ENCODE measurements at places on chromosomes 6 and 20. TPM values are rescaled to one million over a fixed set of nuclear protein-coding genes. Genes with fewer than 3 reads are reported as not detected.

DNA sequence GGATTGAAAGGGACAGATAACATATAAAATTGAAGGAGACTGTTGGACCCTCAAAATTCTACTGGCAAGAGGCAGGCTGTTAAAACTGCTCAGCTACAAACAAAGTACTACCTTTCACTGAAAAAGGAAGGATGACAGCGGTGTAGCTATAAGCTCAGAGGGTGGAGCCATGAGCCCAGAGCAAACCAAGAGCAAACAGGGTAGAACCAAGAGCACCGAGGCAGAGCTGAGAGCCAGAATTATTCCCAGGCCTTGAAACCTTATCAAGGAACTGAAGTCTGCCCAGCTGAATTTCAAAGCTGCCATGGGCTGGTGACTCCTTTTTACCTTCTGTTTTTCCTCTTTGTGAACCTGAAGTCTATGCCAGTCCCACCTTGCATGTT is 74.7 kb upstream of the SLC4A11 start:
- DNase-seq: no peak

DEFB124 gene
- not detected for total RNA-seq

- no peak for DNase-seq
Observed at GRCh38 chr6:135630789-135631376, 133.3 kb upstream of the AHI1 start.

GRCh38 chr20:18740726-18741125 is 72.9 kb upstream of the SCP2D1 start:
- no peak for DNase-seq

GRCh38 chr6:125784365-125784764 is 6.4 kb upstream of the NCOA7 start:
- DNase-seq: no peak

GRCh38 chr6:41174610-41175009 is 11.7 kb upstream of the TREM2 start:
- DNase-seq: no peak

GRCh38 chr20:45969712-45970634 is 2.0 kb downstream of the ZNF335 start:
- DNase-seq: peak; percentile 76

NRN1 gene
- total RNA-seq: 8.7 TPM

DNA sequence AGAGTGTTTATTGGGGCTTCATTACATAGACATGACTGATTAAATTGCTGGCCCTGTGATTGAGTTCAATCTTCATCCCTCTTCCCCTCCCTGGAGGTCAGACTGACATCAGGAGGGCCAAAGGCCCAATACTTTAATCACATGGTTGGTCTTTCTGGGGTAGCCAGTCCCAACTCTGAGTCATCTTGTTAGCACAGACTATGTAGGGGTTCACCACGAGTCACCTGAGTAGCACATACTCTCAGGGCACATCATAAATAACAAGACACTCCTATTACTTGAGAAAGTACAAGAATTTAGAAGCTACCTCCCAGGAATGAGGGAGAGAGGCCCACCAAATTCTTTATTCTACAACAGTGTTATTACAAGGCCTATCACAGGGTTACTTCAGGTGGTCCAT is 11.3 kb downstream of the GINS1 start:
- no peak for DNase-seq

EYA4 gene
- total RNA-seq: 0.02 TPM

DNA sequence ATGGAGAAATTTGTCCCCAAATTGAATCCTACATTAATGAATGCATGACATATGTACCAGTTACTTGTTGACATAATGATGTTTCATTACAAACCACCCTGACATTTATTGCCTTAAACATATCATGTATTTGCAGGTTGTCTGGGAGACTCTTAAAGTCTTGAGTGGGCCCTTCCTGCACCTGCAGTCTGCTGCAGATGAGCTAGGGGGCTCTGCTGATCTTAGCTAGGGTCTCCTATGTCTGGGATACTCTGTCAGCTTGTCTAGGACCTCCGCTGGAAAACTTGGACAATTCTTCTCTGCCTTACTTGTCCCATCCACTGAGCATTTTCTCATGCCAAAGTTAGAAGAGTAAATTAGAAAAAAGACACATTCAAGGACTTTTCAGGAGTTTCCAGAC is 581.6 kb downstream of the HAO1 start:
- DNase-seq: no peak

SLC17A1 gene
- not detected for total RNA-seq

GRCh38 chr6:56160489-56160888 is 86.9 kb downstream of the COL21A1 start:
- DNase-seq: no peak

DNA sequence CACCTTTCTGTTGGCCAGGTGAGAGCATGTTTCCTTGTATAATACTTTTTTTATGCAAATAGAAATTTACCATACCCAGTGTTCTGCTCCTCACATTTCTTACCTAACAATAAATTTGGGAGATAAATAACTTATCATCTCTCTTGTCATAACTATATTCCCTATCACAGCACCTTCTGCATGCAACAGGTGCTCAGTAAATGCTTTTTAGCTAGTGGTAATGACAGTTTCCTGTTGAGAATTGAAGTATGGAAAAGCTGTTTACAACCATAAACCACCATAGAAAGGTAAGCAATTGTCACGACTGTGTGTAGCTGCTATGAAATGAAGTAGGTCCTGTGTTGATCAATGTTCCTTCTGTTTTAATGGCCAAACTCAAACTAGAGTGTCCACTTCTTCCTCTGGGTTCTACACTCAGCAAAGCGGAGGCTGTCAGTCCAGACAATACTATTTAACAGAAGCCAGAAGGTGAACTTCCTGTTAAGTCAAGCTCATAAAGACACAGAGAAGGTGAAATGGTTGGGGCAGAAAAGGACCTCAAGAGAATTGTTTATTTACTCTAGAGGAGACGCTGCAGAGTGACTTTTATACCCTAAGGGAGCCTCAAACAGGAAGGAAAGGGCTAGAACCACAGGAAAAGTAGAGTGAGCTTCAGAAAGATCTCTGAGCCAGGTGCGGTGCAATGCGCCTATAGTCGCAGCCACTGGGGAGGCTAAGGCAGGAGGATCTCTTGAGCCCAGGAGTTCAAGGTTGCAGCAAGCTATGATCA is 84.0 kb upstream of the SLC22A16 start:
- DNase-seq: no peak

SLC4A11 gene
- total RNA-seq: 4.8 TPM

DNA sequence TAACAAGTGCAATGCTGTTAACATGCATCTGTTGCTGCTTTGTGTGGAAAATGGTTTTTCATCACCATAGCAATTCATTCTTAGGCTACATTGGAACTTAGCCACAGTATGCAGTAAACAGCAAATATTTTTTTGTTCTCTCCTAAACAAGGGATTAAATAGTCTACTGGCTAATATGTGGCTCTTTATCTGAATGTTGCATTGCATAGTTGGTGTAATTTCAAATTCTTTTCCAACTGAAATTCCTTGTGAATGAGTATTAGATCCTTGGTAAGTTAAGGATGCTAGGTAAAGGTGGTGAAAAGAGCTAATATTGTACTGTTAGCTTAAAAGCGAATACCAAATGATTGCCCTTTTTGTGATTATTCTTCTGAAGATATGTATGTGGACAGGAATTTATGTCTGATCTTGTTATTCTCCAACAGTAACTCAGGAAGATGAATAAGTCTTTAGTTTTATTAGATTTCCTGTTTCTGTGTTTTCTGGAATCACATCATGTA is 958 bp downstream of the MLIP start:
- peak; percentile 10 for DNase-seq

GRCh38 chr6:115137910-115138309 is 795.1 kb upstream of the HS3ST5 start:
- DNase-seq: no peak

DNA sequence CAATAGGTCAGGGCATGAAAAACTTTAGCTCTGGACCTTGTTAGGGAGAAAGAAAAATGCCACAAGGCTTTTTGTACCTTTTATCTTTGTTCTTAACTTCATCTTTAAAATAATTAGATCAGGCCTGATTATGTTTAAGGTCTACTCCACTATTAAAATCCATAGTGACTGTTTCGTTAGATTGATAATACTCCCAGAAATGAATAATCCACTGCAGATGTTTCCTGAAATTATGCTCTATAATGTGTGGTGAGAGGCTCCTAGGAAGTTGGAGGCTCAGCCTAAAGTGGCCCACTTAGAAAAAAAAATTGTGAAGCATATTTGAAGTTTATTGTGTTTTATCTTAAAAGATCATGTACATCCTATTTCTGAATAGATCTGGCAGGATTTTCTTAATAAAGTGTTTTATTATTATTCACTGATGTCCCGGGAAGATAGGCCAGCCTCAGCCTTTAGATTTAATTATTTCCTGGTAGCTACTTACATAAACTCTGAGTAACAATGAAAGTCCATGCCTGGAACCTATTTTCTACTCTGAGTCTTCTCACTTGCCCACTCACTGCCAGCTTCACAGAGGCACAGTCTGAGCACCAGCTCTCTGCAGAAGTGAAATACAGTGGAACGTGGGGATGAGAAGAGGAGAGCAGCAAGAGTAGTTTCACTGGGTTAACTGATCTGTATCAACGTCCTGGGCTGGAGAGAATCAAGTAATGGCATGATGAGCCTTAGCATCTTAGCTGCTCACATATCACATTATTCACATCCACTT is 126.8 kb upstream of the TMEM170B start:
- no peak for DNase-seq

SLC17A3 gene
- total RNA-seq: not detected

GRCh38 chr6:135268740-135269139 is 87.6 kb downstream of the MYB start:
- no peak for DNase-seq

MEA1 gene
- 144 TPM for total RNA-seq

- DNase-seq: no peak
Observed at GRCh38 chr6:156601152-156602065, 175.8 kb upstream of the ARID1B start.

DNA sequence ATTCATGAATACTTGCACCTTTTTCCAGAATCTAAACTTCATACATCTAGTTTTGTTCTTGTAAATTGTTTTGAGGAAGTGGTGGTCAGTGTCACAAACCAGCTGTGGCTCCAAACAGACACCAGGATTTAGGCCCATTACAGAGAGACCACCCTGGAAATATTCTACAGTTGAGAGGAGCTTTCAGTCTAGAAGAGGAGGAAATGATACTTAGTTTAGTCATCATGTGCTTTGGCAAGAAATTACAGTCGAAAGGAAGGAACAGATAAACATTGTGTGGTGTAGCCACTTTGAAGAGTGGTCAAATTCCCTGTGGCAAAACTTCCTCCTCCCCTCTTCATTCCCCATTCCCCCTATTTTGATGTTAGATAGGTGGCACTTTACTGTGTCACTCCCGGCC is 15.7 kb downstream of the DCBLD1 start:
- peak; percentile 72 for DNase-seq

DNA sequence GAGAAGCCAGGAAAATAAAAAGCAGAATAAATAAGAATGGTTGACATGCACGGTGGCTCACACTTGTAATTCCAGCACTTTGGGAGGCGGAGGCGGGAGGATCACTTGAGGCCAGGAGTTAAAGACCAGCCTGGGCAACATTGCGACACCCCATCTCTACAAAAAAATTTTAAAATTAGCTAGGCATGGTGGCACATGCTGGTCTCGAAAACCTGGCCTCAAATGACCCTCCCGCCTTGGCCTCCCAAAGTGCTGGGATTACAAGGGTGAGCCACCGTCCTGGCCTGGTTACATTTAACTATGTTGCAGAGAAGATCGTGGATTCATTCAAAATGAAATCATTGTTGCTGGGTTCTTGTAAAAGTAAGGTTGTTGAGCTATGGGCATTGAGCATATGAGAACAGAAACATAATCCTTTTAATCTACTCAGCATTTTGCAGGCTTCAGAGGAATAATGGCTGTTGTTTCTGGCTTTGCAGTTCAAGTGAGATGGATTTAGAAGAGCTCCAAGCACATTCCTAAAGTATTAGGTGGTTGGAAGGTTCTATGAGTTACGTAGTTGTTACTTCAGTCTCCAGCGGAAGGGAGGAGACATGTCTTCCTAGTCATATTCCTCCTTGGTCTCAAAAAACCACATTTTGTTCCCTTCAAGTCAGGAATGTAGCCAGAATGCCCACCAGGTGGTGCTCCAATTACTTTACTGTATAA is 45.6 kb upstream of the RAB23 start:
- DNase-seq: peak; percentile 97
